ENCODE measurements at places on chromosomes 7 and 10. TPM values are rescaled to one million over a fixed set of nuclear protein-coding genes. Genes with fewer than 3 reads are reported as not detected.

BTBD16 gene
- total RNA-seq: not detected

GHRHR gene
- 5.9 TPM for total RNA-seq

ENTPD1 gene
- total RNA-seq: 1.9 TPM

TMEM176A gene
- not detected for total RNA-seq

HECW1 gene
- total RNA-seq: 5.0 TPM

FZD8 gene
- 15.1 TPM for total RNA-seq

UPK3B gene
- total RNA-seq: 2.1 TPM

CPVL gene
- 28.0 TPM for total RNA-seq

OPALIN gene
- not detected for total RNA-seq

OR6B1 gene
- total RNA-seq: not detected

NUTM2B gene
- total RNA-seq: 0.07 TPM

LRIT1 gene
- not detected for total RNA-seq

PGAM2 gene
- 8.7 TPM for total RNA-seq

EPHB6 gene
- total RNA-seq: 9.7 TPM

GRCh38 chr7:134919240-134919641, 67.1 kb upstream of the AGBL3 start:
- no peak for DNase-seq
- no peak overlapping the region for H3K4me3 ChIP-seq
- peaks cover 4% of the 10 kb centered on the region for H3K36me3 ChIP-seq
- H3K27ac ChIP-seq: no peak overlapping the region
- H3K27me3 ChIP-seq: no peaks in the 10 kb centered on the region
- no peaks in the 10 kb centered on the region for H3K4me1 ChIP-seq

GRCh38 chr7:84083846-84084245, 110.7 kb downstream of the SEMA3A start:
- H3K36me3 ChIP-seq: no peaks in the 10 kb centered on the region
- DNase-seq: no peak
- peaks cover 4% of the 10 kb centered on the region for H3K4me1 ChIP-seq
- H3K27ac ChIP-seq: no peak overlapping the region
- no peaks in the 10 kb centered on the region for H3K27me3 ChIP-seq

DNA sequence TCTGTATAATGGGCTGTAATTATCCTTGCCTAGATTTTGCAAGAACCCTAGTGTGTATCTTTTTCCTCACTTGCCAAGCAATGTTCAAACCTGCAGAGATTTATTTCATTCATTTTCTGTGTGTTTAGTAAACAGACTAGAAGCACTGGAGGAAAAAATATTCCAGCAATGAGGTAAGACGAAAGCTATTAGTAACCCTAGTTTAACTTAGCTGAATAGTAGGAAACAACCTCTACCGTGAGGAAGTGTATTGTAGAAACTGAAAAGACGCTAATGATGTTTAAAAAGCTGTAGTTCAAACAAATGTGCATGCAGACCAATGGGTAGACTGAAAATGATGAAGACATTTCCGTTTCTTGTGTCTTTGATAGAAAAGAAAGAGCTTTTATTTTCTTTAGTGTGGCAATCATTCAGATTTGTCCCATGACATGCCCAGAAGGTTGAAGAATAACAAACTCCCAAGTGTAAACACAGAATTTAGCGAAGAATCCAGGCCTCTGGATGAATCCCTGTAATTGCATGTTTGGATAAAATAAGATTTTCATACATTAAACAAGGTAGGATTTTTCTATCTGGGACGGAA, 20.7 kb downstream of the CAV1 start:
- no peak for DNase-seq
- H3K27ac ChIP-seq: no peak overlapping the region
- H3K4me3 ChIP-seq: no peak overlapping the region
- no peaks in the 10 kb centered on the region for H3K4me1 ChIP-seq
- no peaks in the 10 kb centered on the region for H3K27me3 ChIP-seq

DNA sequence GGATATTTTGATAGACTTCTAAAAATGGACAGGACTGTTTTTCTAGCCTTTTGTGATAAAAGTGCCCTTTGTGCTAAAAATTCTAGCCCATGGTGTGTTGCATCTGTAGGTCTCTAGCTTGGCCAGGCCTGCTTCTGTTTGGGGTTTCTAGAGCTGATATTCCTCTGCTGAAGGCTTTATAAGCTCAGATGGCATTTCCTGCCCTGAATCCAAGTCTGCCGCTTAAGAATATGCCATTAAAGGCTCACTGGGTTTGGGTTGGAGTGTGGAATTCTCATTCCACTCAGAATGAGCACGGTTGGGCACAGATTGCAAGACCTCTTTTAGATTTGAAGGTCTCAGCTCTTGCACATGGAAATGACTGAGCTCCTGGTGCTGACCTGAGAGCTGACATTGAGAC, 49.4 kb upstream of the IGFBP3 start:
- no peaks in the 10 kb centered on the region for H3K27me3 ChIP-seq
- no peaks in the 10 kb centered on the region for H3K36me3 ChIP-seq
- DNase-seq: no peak
- H3K4me1 ChIP-seq: no peaks in the 10 kb centered on the region

DNA sequence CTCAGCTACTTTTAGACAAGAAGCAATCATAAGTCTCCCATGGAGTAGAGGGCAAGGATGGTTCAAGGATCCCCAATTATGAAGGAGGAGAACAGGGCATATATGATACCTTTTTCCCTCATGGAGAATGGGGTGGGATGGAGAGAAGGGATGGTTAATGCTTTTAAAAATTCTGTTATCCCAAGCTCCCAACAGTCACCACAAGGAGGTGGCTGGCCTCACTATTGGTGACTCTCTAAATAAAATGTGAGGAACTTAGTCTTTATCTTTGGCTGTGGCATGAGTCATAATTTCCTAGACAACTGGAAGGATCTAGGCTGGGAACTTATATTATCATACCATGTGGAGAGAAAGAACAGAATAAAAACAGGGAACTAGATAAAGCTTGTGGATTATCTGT, 297.0 kb downstream of the PHTF2 start:
- no peak overlapping the region for H3K27ac ChIP-seq
- no peak overlapping the region for H3K4me3 ChIP-seq
- H3K27me3 ChIP-seq: no peaks in the 10 kb centered on the region

DNA sequence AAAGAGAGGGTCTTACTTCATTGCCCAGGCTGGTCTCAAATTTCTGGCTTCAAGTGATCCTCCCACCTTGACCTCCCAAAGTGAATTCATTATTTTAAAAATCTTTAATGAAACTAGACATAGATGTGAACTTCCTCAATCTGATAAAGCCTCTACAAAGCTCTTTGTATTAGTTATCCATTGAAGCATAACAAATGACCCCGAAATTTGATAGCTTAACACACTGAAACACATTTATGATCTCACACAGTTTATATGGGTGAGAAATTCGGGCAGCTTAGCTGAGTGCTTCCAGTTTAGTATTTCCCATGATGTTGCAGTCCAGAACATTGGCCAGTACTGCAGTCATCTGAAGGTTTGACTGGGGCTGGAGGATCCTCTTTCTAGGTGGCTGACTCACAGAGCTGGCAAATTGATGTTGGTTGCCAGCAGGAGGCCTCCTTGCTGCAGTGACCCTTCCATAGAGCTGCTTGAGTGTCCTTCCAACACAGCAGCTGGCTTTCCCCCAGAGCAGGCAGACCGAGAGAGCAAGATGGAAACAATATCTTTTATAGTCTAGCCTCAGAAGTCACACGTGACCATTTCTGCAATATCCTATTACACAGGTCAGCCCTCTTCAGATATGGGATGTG, 16.6 kb upstream of the WNT8B start:
- no peak for DNase-seq
- no peak overlapping the region for H3K4me3 ChIP-seq
- no peaks in the 10 kb centered on the region for H3K27me3 ChIP-seq
- no peaks in the 10 kb centered on the region for H3K36me3 ChIP-seq

- no peaks in the 10 kb centered on the region for H3K27me3 ChIP-seq
- DNase-seq: no peak
- no peak overlapping the region for H3K27ac ChIP-seq
- no peaks in the 10 kb centered on the region for H3K4me1 ChIP-seq
Measured at GRCh38 chr7:149469806-149470205, 8.9 kb upstream of the ZNF777 start.

GRCh38 chr10:76651154-76651553, 986.5 kb downstream of the KCNMA1 start:
- no peaks in the 10 kb centered on the region for H3K27me3 ChIP-seq
- H3K4me1 ChIP-seq: peaks cover 3% of the 10 kb centered on the region
- no peak overlapping the region for H3K27ac ChIP-seq
- no peaks in the 10 kb centered on the region for H3K36me3 ChIP-seq
- no peak overlapping the region for H3K4me3 ChIP-seq

DNA sequence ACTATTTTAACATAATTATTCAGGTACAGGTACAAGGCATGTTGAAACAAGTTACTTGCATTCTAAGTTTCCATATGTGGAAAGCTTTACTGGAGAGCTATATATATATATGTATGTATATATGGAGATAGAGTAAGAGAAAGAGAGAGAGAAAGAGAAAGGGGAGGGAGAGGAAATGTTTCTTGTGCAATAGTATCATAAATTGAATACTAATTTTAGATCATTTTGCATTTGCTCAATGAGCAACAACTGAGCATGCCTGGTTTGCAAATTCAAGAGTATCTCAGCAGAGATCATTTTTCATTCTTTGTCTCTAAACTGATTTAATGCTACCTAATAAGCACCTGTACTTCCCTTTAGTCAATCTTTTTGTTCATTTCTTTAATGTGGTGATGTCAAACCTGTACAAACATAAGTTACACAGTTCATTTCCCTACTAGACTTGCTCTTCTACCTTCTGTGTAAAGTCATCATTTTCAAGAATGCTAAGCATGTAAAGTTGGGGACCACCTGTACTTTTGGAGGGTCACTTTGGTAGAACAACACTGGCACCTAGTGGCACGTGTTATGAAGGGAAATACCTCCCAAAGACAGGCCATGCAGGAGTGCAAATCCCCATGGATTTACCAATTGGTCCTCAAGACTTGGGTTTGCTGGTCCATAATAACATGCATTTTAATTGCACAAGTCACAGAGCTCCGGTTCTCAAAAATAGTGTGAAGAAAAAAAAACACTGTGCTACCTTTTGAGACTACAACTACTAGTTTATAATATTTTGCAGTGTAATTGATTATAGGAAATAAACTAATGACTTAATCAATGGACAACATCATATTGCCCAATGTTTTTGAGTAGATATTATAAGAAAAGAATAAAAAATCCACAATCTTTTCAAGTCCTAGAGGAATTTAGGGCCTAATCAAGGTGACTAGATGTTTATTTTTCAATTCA, 431.2 kb upstream of the IGFBP3 start:
- no peaks in the 10 kb centered on the region for H3K4me1 ChIP-seq
- no peaks in the 10 kb centered on the region for H3K27me3 ChIP-seq
- no peak overlapping the region for H3K27ac ChIP-seq

- no peak for DNase-seq
- H3K4me1 ChIP-seq: 0 out of 2 replicates have a peak, but pooled peaks cover 2% of the 10 kb centered on the region
- no peak overlapping the region for H3K4me3 ChIP-seq
Measured at GRCh38 chr10:35927990-35928488, 285.9 kb upstream of the FZD8 start.

GRCh38 chr7:110800984-110801383, 289.9 kb upstream of the LRRN3 start:
- no peaks in the 10 kb centered on the region for H3K4me1 ChIP-seq
- H3K36me3 ChIP-seq: no peaks in the 10 kb centered on the region
- H3K4me3 ChIP-seq: no peak overlapping the region
- no peak for DNase-seq
- no peak overlapping the region for H3K27ac ChIP-seq
- H3K27me3 ChIP-seq: no peaks in the 10 kb centered on the region

GRCh38 chr10:56116684-56117083, 244.4 kb downstream of the ZWINT start:
- H3K4me3 ChIP-seq: no peak overlapping the region
- no peaks in the 10 kb centered on the region for H3K27me3 ChIP-seq
- no peak overlapping the region for H3K27ac ChIP-seq
- no peaks in the 10 kb centered on the region for H3K36me3 ChIP-seq
- no peak for DNase-seq

DNA sequence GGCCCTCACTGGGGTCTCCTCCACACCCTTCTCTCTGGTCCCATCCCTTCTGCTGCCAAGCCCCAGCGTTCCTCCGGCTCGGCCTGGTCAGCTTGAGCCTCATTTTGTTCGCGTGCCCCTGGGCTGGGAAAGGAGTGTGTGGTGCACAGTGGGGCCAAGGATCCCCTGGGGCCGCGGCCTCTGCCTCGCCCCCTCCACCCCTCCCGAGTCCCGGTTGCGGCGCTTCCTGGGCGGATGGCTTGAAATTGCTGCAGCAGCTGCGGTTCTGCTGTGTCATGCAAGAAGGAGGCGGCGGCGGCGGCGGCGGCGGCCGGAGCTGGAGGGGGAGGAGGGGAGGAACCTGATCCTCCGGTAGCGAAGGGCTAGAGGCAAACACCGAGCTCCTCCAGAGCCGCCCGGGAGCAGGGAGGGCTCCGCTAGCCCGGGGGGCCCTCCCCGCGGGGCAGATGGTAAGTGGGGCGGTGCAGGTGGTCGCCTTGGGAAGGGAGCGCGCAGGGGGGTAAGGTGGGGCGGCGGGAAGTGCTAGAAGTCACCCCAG, 217.8 kb upstream of the MKLN1 start:
- H3K36me3 ChIP-seq: no peaks in the 10 kb centered on the region
- H3K27me3 ChIP-seq: no peaks in the 10 kb centered on the region
- peak; percentile 87 for DNase-seq
- H3K4me3 ChIP-seq: peak overlapping the region; percentile 54
- H3K27ac ChIP-seq: peak overlapping the region; percentile 2
- peaks cover 10% of the 10 kb centered on the region for H3K4me1 ChIP-seq

DNA sequence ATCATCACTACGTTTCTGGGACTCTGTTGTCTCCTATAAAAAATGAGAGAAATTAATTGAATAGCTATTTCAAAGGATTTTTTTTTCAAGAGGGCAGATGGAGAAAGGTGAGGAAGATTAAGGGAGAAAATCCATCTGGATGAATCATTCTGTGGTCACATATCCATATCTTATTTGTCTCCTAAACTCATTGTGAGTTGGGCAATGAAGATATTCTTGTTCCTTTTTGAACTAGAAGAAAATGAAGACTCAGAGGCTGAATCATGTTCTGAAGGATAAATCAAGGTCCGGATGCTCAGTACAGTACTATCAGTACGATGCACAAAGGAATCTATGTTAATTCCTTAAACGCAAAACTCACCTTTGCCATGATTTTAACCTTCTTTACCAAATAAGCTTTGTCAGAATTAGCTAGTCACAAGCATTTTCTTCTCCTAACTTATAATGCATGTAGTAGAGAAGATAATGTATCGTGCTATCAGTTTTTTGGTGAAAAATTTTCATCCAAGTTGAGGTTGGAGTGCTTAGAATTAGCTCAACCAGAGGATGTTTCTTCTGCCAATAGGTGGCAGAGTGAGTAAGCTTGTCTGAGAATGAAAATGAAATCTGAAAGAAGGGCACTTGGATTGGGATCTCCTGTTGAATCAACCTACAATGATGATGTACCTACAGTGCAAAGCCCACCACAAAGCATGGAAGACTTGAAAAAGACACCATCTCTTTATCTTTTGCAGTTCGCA, 446.9 kb downstream of the KIF20B start:
- no peak overlapping the region for H3K27ac ChIP-seq
- H3K4me1 ChIP-seq: no peaks in the 10 kb centered on the region
- no peak for DNase-seq
- H3K4me3 ChIP-seq: no peak overlapping the region

DNA sequence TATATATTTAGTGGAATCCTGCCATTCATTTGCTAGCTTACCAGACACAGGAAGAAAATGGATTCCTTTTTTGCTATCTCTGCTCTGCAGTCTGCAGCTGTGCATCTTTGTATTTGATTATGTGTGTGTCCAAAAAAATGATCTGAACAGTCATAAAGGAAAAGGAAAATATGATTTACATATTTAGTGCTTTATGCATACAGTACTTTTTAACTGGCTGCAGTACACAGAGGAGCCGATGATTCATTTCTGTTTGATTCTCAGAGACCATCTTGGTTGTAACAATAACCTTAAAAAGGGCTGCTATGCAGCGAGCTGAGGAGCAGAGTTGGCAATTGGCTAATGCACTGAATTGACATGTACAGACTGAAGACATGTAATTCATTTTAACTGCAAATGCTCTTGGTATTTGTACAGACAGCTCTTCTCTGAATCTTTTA, 151.3 kb upstream of the FZD1 start:
- no peaks in the 10 kb centered on the region for H3K36me3 ChIP-seq
- H3K27ac ChIP-seq: no peak overlapping the region
- no peak for DNase-seq
